Activated CD4-positive, alpha-beta T cell treated with anti-CD3 and anti-CD28 coated beads, Interleukin-2, amount 50 U/mL, for 24 hours (primary cell): ENCODE measurements at places on chromosomes 16 and 17.

DNA sequence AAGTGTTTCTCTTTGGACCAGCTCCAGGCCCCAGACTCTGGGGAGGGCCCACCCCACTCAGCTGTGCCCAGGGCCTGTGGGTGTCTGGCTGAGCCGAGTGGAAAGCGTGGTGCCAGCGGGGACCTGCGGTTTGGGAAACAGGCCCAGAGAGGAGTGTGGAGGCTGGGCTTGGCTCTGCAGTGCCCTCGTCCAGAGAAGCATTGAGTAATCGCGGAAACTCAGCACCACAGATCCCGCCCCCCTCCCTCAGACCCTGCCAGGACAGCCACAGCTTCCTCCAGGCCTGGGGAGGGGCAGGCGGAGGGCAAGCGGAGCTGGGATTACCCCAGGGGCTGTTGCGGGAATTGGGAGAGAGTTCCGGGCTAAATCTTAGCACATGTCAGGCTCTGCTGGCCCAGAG, 14.6 kb upstream of the PITPNA start:
- no peak for DNase-seq

GRCh38 chr16:17776888-17777287, 306.1 kb upstream of the XYLT1 start:
- DNase-seq, result no peak

GRCh38 chr16:74463888-74464287, 42.6 kb upstream of the CLEC18B start:
- no peak for DNase-seq

DNA sequence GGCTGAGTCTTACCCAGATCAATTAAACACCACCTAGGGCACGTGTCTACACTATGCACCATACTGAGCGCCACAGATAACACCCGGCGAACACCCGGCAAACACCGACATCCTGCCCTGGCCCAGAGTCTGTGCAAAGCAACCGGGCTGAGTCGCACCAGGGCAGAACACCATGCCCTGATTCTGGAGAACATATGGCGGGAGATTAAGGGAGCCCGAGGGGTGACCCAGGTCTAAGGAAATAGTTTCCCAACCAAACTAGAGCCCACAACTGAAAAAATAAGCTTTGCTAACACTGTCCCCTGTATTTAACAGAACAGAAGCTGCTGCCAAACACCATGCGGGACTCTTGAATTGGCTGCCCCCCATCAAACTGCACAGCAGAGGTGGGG, 22.1 kb downstream of the MYO18A start:
- DNase-seq, result no peak

- no peak for DNase-seq
Measured at GRCh38 chr17:57533684-57534305, 211.3 kb downstream of the CCDC182 start.

DNA sequence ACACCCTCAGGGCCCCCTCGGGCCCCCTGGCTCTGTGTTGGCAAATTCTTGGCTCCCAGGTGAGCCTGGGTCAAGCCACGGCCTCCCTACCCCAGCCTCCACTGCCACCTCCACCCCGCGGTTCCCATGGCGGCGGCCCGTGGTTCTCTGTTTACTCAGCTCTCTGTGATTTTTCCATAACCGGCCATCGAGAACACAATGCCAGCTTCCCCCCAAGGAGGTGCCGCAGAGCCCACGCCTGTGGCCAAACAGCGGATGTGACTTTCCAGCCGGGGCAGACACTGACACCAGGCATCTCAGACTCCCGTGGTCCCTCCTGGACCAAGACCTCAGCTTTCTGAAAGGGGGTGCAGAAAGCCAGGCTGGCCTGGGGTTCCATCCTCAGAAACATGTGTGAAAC, 21.6 kb upstream of the ATP2A3 start:
- DNase-seq, result no peak

DNA sequence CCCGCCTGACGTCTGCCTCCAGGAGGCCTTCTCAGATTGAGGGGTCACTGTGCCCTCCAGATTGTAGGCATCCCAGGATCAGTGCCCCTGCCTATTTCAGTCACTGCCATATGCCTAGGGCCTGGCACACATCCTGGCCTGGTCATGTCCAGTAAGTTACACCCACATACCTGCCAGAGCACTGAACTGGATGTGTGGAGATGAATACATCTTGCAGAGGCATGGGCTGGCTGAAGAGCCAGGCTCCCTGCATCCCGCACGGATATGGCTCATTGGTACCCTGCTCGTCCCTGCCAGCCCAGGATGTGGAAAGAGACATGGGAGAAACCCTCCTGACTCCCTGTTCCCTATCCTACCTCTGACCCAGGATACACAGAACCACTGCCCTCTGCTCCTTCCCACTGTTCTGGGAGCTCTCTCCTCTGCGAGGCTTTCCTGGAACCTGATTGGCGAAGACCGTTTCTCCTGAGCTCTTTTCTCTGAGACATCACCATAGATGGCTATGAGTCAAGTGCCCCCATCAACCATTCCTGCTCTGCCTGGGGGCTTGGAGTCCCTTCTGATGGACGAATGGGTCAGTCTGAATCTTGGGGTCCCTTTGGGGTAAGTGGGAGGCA, 40.0 kb upstream of the TAC4 start:
- no peak for DNase-seq

GRCh38 chr17:69574257-69575197, 160.0 kb downstream of the MAP2K6 start:
- no peak for DNase-seq

DNA sequence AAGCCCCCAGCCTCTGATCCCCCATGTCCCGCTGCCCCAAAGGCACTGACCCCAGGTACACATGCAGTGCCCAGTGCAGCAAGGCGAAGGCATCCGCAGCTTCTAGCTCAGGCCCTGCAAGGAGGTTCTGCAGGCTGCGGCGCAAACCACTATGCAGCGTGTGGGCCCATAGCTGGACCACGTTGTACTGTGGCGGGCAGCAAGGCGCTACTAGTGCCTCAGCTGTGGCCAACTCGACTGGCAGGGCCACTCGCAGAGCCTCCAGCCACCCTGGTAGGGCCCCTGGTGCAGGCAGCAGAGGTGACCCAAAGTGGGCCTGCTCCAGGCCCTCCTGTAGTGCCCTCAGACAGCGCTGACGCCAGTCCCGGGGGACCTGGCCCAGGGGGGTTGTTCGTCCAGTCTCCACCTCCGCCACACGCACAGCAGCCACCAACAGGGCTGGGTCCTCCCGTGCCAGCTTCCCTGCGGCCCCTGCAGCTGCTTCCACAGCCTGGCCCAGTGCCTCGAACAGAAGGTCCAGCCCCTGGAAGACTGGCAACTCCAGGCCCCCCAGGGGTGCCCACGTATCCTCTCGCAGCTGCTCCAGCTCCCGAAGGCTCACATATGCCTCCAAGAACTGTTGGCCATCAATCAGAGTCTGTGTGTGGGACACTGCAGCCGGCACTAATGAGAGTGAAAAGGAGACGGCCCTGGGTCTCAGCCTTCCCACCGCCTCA, 2.6 kb downstream of the EXOC3L1 start:
- no peak for DNase-seq

DNA sequence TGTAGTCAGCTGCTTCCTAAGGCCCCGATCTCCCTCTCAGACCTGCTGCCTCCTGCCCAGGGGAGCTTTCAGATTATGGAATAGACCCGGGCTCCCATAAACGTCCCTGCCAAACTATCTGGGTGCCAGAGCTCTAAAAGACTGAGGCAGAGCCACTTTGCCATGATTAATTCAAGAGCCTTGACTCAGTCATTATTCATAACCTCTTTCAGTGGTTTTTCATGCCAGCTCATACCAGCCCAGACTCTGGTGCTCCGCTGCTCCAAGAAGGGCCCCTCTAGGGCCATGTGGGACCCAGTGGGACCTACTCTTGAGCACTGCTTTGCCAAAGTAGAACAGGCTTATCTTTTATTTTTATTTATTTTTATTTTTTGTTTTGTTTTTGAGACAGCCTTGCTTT, 23.9 kb downstream of the DNAI2 start:
- DNase-seq, result no peak

DNA sequence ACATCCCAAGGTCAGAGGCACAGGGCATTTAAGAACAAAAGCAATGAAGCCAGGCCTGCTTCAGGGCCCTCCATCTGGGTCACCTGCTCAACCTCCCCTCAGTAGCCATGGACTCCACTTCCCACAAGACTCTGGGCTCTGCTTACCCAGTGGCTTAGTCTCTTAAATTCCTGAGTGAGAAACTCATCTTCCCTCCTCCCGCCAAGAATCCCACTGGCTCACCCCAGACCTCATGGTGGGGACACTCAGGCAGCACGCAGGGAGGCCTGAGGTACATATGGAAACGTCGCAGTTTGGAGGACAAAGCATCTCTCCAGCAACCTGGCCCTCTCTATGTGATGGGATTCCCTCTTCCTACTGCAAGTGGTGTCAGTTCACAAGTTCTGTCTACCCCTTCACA, 326.7 kb upstream of the CDH5 start:
- no peak for DNase-seq

GRCh38 chr17:2909846-2910234, 113.6 kb downstream of the RAP1GAP2 start:
- DNase-seq, result no peak

DNA sequence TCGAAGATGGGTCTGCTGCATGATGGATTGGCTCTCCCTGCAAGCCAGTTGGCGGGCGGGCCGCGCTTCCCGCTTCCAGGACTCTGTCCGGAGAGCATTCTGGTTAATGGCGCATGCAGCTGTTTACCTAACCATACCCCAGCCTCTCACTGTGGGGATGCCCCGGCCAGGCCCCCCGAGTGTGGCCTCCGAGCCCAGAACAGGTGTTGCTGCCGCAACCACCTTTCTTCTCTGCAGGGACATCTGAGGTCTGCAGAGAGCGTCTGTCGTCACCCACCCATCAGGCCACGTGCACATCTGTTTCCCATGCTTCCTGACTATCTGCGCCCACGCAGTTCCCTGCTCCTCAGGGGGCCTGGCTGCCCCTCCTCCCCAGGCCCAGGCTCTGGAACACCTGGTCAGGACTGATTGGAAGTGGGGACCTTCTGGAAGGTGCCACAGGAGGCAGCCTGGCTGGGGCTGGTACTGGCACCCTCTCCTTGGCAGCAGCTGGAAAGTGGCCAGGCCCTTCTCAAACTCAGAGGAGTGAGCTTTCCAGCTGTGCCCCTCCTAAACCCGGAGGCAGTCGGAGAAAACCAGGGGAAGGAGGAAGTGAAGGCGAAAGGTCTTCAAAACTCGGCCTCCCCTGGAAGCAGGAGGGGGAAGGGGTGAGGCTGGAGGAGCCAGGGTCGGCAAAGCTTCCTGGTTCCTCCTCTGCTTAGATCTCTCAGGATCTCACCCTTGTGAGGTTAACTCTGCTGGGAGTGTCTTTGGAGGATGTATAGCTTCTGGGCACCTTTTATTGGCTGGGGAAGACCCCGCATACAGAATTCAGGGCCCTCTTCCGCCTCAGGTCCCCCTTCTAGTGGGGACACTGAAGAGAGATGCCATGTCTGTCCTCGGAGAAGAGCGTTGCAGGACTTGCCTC, 64.5 kb upstream of the CIBAR2 start:
- DNase-seq, result no peak

- peak; percentile 86 for DNase-seq
Measured at GRCh38 chr16:4183237-4184037, 58.4 kb downstream of the SRL start.

DNA sequence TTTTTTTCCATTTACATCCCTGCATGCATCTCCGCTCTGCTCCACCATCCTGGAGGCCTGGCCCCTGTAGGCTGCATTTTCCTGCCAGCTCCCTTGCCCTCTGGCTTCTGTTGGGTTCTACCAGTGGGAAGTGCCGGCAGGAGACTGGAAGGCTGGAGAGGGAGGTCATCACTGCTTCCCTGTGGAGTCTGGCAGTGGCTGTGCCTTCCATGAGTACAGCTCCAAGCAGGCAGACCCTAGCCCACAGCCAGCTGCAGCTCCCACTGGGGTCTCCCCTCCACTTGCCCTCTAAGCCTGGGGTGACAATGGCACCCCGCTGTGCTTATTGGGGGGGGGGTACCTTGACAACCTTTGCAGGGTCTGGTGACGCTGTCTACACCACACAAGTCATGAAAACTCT, 37.3 kb downstream of the MMP15 start:
- DNase-seq, result no peak

DNA sequence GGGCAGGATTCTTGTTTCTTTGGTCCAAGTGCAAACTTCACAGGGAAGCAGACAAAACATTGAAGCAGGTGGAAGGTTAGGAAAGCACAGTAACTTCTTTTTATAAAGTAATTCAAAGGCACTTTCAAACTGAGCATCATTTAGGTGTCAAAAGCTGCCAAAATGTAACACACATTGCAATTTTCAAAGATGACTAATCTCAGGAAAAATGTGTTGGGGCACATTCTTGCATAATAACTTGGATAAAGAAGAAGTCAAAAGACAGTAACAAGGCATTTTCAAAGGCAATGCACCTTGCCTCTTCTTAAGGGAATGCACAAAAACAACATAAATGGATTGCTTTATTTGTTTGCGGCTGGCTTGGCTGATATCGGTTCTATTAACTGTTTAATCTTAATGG, 3.6 kb downstream of the KCNJ2 start:
- DNase-seq, result no peak

DNA sequence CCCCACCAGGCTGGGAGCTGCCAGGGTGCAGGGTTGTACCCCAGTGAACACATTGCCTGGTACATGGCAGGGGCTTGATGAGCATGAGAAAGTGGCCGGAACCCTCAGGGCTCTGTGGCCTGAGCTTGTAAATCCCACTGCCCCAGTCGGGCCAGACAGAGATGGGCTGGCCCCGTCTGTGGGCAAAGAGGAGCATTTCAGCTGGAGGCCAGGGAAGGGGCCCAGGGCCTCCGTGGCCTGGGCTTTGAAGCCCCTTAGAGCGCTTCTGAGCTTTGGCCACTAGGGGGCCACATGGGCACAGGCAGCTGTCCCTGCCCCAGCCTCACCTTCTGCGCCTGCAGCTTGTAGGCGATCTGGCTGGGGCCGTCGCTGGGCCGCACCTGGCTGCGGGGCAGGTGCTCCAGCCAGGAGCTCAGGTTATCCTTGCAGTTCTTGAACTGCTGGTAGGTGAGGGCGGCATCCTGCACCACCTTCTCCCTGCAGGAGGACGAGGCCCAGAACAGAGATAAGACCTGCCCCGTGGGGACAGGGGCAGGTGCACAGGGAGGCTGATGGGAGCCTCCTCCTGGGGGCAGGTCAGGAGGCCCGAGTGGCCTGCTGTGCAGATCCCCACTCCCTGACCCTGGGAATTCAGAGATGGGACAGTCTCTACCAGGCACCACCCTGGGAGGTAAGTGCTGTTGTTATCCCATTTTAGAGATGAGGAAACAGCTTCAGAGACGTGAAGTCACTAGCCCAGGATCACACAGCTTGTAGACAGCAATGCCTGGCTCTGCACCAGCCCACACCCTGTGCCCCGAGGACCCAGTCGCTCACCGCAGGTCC, 12.8 kb downstream of the EVPL start:
- peak; percentile 74 for DNase-seq

- DNase-seq, result no peak
Measured at GRCh38 chr17:82440469-82440981, 10.0 kb downstream of the CYBC1 start.

GRCh38 chr16:24504472-24505345, 34.7 kb upstream of the RBBP6 start:
- DNase-seq, result peak; percentile 51

- no peak for DNase-seq
Measured at GRCh38 chr17:57480438-57481196, 224.3 kb downstream of the MSI2 start.

- no peak for DNase-seq
Measured at GRCh38 chr17:4747847-4748246, 8.1 kb upstream of the CXCL16 start.
